ENCODE measurements at places on chromosomes 13 and 19.

DNA sequence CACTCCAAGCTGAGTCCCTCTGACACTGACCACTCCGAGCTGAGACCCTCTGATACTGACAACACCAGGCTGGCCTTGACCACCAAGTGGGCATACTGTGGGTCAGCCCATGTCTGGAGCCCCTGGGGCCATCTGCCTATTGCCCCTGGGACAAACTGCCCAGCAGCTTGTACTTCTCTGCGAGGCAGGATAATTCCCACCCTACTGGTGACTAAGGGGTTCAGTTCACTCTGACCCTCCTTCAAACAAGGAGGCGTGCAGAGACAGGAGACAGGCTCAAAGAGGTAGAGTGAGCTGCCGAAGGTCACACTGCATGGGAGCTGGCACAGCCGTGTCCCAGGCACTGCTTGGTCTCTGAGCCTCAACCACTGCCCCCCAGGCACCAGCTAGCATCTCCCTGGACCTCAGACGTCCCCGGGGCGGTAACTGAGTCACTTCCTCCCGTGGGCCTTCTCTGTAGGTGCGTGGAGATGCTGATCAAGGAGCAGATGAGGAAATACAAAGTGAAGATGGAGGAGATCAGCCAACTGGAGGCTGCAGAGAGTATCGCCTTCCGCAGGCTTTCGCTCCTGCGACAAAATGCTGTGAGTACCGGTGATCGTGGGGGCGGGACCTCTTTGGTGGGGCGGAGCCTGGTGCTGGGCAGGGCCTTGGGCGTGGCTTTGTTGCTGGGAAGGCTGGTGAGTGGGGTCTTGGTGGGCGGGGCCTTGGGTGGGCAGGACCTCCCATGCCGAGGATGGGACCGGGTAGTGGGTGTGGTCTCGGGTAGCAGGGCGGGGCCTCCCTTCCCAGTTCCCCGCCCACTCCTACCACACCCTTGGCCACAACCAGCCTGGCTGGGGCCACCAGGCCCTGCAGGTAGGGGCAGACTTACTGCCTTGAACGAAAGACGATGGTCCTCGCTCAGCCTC, 5.8 kb upstream of the USE1 start:
- no peak for DNase-seq

GRCh38 chr13:85608255-85608829, 190.9 kb downstream of the SLITRK6 start:
- no peak for DNase-seq

GRCh38 chr13:73520566-73521289, 461.9 kb downstream of the KLF5 start:
- no peak for DNase-seq

DNA sequence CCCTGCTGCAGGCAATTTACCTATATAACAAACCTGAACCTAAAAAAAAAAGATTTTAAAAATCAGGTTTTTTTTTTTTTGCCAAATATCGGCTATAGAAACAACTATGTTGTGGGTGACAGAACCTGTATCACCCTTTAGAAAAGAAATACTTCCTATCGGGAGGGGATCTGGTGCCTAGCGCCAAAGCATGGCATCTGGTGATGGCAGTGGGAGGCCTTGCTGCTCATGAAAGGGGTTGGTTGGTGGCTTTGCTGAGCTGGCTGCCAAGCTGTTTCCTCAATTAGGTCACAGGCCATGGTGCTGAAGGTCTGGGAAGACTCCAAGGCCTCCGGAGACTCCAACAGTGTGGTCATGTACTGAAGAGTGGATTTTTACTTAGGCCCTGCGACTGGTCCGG, 328.5 kb downstream of the KLF5 start:
- no peak for DNase-seq

GRCh38 chr13:70964124-70964523, 855.9 kb upstream of the KLHL1 start:
- DNase-seq = peak; percentile 50

- no peak for DNase-seq
Observed at GRCh38 chr13:114064450-114065140, 67.8 kb downstream of the RASA3 start.

DNA sequence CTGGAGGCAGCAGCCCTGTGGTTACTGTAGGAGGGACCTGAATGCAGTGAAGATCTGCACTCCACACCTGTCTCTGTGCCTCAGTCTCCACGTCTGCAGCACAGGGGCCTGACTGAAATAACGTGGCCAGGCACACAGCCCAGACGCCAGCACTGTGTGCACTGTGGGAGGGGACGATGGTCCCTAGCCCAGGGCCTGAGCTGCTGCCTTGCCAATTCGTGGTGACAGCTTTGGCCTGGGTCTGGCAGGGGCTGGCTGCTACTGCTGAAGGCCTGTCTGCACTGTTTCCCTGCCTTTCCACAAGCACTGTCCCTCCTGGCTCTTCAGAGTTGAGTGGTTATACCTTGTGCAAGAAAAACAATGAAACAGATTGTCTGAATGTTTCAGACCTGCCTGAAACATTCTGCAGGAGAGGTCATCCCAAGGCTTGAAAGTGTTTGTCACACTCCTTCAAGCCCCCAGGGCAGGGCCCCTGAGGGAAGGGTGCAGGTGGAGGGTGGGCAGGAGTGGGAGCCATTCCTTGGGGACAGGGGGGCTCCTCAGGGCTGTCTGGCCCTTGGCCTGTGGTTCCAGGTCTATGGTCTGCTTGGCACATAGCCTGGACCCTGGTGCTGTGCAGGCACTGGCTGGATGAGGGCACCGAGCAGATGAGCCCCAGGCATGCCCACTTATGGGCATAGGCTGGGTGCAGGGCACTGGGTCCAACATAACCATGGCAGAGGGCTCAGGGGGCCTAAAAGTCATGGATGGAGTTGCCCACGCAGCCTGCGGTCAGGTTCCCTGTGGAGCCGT, 38.7 kb upstream of the LDLR start:
- no peak for DNase-seq

- no peak for DNase-seq
Observed at GRCh38 chr13:34310539-34310938, 492.6 kb downstream of the RFC3 start.

GRCh38 chr19:40252395-40252794, 25.9 kb upstream of the CCNP start:
- DNase-seq = no peak

DNA sequence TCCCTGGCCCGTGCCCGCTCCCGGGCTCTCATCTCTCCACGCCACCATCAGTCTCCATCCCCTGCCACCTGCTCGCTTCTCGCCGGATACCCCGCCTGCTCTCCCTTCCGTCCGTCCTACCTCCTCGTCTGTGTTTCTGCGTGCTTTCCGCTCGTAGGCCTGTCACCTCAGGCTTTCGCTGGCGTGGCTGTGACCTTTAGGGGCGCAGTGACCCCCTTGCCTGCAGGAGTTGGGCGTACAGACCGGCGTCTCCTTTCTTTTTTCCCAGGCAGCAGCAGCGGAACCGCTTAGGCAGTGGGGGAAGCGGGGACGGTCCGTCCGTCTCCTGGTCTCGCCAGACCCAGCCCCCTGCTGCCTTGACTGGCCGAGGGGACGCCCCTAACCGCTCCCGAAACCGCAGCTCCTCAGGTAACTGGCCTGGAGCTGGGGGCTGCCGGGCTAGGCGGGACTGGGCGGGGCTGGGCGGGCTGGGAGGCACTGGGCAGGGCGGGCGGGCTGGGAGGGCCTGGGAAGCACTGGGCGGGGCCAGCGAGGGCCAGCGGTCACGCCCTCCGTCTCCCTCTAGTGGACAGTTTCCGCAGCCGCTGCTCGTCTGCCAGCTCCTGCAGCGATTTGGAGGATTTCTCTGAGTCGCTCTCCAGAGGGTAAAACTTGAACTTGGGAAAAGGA, 6.3 kb downstream of the PGLYRP1 start:
- peak; percentile 45 for DNase-seq

GRCh38 chr19:58317476-58318072, 9.2 kb upstream of the ZSCAN22 start:
- DNase-seq = peak; percentile 64

DNA sequence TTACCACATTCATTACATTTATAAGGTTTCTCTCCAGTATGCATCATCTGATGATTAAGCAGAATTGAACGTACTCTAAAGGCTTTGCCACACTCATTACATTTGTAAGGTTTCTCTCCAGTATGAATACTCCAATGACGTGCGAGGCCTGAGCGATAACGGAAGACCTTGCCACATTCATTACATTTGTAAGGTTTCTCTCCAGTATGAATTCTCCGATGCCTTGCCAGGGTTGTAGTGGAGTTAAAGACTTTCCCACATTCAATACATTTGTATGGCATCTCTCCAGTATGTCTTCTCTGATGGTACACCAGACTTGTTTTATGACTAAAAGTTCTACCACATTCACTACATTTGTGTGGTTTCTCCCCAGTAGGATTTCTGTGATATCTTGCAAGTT, 16.8 kb upstream of the ZNF432 start:
- no peak for DNase-seq

- DNase-seq = no peak
Observed at GRCh38 chr19:28691683-28692082, 521.3 kb downstream of the UQCRFS1 start.

DNA sequence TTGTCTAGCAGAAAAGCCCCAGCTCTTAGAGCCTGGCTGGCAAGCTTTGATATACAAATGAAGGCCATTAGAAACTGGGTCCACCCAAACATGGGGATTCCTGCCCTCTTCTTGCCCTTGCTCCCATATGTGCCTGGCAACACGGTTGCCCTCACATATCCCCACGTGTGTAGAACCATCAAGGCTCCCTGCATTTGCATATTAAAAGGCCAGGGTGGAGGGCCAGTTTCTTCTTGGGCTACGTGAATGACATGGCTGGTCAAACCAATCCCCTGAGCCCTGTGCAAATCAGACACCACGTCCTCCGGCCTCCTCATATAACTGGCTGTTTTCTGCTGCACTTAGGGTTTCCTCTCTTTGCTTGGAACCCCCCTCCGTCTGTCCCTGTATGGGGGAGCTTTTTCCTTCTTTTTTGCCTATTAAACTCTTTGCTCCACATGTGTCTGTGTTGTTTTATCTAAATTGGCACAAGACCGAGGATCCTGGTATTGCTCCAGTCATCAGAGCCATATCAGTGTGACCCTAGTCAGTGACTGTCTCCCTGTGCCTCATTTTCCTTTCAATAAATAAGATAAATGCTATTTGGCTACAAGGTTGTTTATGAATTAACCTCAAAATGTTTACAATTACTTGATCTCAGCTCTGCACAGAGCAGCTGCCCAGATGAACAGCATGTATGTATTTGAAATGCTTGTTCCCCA, 30.3 kb upstream of the CEACAM1 start:
- DNase-seq = no peak

DNA sequence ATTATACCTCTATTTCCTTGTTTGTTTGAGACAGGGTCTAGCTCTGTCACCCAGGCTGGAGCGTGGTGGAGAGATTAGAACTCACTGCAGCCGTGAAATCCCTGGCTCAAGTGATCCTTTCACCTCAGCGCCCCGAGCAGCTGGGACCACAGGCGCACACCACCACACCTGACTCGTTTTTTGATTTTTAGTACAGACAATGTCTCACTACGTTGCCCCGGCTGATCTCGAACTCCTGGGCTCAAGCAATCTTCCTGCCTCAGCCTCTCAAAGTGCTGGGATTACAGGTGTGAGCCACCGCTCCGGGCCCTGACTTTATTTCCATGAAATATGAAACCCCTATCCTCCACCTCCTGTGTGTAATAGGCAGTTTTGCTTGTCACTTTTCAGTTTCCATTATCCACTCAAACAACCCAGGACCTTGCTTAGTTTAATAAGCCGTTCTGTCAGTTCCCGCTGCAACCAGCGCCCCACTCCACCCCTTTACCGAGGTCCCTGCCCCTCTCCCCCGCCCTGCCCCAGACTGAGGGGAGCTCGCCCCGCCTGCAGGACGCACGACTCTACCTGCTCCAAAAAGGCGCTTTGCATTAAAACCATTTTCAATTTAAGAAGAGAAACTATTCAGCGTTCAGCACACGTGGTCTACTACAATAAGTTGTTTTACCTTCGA, 16.9 kb downstream of the ZNF816 start:
- no peak for DNase-seq

DNA sequence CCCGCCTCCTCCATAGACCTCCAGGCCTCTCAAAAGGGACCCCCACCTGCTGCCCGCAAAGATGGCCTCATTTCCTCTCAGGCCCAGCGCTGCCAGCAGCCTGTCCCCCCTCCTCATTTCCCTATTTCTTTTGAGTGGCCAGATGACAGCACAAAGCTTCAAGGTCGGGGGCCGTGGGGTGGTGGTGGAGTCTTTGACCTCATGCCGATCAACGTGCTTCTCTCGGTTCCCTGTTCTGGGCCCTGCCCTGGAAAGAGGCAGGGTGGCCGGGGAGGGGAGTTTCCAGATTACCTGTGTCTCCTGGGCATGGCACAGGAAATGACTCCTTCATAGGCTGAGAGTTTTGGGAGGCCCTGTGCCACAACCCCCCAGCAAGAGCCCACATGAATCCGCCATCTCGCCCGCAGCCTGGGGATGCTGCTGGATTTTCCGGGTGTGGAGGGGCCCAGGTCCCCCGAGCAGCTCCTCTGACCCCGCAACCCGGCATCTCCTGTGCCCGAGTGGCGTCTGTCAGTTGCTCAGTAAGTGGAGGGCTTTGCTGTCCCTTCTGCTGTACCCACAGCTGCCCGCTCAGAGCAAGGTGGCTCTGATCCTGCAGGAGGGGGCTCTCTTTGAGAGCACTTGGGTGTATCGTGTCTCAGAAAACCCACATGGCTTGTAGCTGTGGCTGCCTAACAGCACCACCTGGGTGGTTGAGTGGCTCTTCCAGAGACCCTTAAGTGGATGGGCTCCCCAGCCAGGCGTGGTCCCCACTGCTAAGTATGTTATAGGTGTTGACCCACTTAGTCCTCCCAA, 139.4 kb downstream of the SIPA1L3 start:
- DNase-seq = no peak

- DNase-seq = no peak
Observed at GRCh38 chr13:47067306-47067705, 170.5 kb upstream of the HTR2A start.

GRCh38 chr19:38849860-38850435, at the start of gene HNRNPL:
TSS of gene HNRNPL (minus strand) at chr19:38849986. CDS start at chr19:38849966, 20 bp downstream.
- DNase-seq = peak; percentile 100

DNA sequence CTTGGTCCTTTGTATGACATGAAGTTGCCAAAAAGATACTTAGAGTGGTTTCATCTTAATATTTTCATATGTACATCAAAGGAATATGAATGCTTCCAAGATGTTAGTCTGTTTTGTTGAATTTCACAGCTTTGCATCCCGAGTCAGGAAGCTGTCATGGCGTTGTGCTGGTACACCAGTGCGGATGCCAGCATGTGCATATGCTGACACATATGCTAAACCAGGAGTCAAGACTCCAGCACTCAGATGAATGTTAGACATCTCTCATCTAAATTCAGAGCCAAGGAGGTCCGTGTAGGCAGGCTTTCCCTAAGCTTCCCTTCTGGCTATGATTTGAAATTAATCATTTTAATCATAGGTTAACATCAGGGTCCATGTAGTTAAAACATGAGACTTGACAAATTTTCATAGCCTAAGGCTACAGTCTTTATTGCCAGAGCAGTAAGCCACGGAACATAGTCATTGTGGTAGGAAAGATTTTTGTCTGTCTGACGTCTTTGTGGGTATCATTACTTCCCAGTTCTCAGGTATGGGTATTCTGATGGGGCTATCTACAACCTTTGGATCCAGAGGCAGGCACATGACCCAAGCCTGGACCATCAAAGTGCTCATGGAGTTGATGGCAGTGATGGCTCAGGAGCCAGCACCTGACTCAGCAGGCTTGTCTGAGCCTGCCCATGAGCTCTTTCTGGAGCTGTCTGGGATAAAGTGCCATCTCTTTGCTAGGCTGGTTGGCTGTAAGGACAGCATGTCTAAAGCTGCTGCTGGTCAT, 246.1 kb downstream of the KCNRG start:
- no peak for DNase-seq

GRCh38 chr13:104592127-104592526, 1525.9 kb upstream of the SLC10A2 start:
- no peak for DNase-seq
